Activated CD4-positive, alpha-beta memory T cell treated with anti-CD3 and anti-CD28 coated beads for 36 hours (primary cell): ENCODE measurements at places on chromosomes 13 and 19.

- DNase-seq, result peak; percentile 20
- H3K36me3 ChIP-seq, result no peaks in the 10 kb centered on the region
- no peaks in the 10 kb centered on the region for H3K27me3 ChIP-seq
Observed at GRCh38 chr13:30331331-30331771, 24.0 kb upstream of the KATNAL1 start.

GRCh38 chr13:110499621-110500281 lies 61.8 kb downstream of the RAB20 start:
- H3K4me3 ChIP-seq, result no peak overlapping the region
- DNase-seq, result no peak
- H3K36me3 ChIP-seq, result no peaks in the 10 kb centered on the region
- H3K4me1 ChIP-seq, result no peaks in the 10 kb centered on the region
- peaks cover 7% of the 10 kb centered on the region for H3K27me3 ChIP-seq
- H3K27ac ChIP-seq, result no peak overlapping the region

DNA sequence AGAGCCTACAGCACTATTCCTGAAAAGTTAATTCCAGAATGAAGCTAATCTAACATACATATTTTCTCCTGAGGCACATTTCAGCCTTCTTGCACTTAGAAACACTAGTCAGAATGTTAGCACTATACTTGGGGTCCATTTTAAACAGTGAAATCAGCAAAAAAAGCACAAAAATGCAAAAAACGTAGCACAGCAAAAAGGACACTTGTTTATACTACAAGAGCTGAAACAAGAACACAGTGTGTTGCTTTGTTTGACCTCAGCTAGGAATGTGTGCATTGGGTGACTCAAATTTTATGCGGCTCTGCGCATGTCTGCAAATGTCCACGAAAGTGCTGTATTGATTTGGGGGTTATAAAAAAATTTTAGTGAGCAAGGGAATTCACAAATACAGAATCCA lies 226.2 kb downstream of the KCNRG start:
- peaks cover 22% of the 10 kb centered on the region for H3K27me3 ChIP-seq
- no peak overlapping the region for H3K4me3 ChIP-seq
- DNase-seq, result no peak
- peaks cover 54% of the 10 kb centered on the region for H3K4me1 ChIP-seq

- H3K27me3 ChIP-seq, result peaks cover 38% of the 10 kb centered on the region
- H3K27ac ChIP-seq, result no peak overlapping the region
- DNase-seq, result no peak
Observed at GRCh38 chr13:80341756-80342370, 937 bp upstream of the SPRY2 start.
